Fibroblast of skin of scalp (primary cell): ENCODE measurements at places on chromosomes 3 and 15.

GRCh38 chr3:129312021-129312639 lies 33.5 kb downstream of the HMCES start:
- DNase-seq, result no peak

DNA sequence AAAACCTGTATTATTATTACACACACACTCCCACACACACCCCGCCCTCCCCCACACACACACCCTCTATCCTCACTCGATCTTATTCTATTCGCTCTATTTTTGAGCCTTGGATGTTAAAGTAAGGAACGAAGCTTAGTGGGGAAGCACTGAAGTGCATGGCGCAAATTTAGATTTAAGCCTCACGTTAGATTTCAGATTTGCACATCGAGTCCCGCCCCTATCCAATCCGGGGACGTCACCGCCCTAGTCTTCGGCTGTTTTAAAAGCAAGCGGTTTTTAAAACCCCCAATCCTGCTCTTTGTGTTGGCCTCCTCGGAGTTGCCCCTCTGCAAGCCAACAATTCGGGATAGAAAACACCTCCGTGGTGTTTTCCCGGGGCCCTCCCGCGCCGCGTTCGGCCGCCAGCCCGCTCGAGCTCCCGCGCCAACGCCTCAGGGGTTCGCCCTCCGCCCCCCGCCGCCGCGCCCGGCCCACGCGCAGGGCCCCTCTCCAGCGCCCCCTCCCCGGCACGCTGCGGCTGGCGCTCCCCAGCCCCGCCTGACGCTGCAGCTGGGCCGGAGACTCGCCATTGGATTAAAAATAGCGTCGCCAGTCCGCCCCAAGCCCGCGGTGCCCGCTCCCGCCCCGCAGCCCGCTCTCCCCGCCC lies at the start of gene USP13:
USP13 (plus strand) TSS at position 594 of the 649 bp plus-strand sequence. CDS start 186 bp downstream, outside the sequence.
- peak; percentile 86 for DNase-seq

GRCh38 chr15:31091481-31091880 lies 10.0 kb downstream of the TRPM1 start:
- peak; percentile 38 for DNase-seq

- no peak for DNase-seq
These were observed 32.5 kb upstream of the ZKSCAN7 start for GRCh38 chr3:44522494-44522933.

DNA sequence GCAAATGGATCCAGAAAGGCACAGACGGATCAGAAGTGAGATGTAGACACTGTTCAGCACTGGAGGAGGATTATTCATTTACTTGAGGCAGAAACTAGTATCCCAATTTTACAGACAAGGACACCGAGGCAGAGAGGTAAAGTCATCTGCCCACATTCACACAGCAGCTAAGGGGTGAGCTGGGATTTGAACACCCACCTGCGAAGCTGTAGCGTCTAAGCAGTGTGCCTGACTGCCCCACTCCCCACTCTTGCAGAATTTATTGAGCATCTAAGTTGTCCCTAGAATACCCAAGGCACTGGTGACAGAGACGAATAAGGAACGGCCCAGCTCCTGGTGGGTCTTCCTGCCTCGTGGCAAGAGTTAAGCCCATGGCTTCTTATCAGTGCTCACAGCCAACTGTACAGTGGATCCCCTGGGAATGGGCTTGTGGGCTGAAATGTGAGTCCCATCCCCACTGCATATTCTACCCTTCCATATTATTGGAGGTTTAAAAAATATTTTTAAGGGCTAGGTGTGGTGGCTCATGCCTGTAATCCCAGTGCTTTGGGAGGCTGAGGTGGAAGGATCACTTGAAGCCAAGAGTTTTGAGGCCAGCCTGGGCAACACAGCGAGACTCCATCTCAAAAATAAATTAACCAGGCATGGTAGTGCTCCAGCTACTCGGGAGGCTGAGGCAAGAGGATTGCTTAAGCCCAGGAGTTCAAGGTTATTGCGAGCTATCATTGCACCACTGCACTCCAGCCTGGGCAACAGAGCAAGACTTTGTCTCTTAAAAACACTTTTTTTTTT lies 77.6 kb downstream of the IQSEC1 start:
- DNase-seq, result no peak

DNA sequence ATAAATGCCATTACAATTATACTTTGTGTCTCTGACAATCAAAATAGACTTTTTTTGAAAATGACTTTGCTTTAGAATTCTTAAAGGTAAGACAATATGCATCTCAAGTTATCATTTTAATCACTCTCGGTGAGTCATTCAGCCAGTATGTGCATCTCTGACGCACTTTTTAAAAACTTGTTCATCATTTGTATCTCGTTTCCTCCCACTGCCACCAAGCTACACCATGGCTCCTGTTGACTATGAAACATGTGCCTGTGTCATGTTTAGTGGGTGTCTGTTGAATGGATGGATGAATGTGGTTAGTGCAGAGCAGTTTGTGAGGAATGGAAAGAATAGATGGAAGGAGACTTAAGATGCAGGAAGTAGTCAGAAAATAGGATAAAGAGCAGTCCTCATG lies 68.6 kb downstream of the ARPP21 start:
- no peak for DNase-seq

DNA sequence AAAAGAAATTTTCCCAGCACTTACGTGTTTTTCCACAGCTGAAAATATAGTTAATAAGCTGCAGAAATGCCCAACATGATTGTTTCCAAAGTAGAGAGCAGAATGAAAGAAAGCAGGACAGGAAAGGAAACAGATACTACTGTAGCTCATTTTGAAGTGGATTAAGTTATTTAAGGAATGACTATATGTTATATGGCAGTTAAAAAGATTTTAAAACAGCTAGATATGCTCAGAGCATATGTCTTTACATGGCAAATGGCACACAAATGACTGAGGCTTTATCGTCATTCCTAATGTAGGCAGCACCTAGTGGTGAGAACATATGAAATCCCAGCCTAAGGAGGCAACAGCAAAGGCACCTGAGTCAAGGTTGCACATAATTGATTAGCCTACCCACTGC lies 106.6 kb upstream of the SEMA6D start:
- DNase-seq, result no peak
